OCI-M1 (cell line): ENCODE measurements at places on chromosomes 2 and 18.

- no peak for DNase-seq
Measured at GRCh38 chr2:36659218-36659617, 37.3 kb upstream of the VIT start.

DNA sequence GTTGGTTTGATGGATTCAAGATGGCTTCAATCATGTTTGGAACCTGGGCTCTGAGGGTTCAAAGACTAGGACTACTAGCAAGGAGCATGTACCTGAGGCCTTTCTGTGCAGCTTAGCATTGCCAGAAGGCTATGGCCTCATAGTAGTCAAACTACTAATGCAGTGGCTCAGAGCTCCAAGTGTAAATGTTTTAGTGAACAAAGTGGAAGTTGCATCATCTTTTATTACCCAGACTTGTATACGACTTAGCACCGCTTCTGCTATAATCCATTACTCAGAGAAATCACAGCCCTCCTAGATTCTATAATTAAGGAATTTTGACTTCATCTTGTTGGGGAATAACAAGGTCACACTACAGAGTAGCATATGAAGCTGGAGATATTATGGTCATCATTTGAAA is 210.5 kb downstream of the ERBB4 start:
- no peak for DNase-seq

GRCh38 chr2:148819019-148819585 is 55.9 kb upstream of the KIF5C start:
- no peak for DNase-seq

- DNase-seq = no peak
Measured at GRCh38 chr2:145383961-145384360, 864.0 kb upstream of the ZEB2 start.

GRCh38 chr2:18719978-18720775 is 130.8 kb upstream of the NT5C1B start:
- no peak for DNase-seq

DNA sequence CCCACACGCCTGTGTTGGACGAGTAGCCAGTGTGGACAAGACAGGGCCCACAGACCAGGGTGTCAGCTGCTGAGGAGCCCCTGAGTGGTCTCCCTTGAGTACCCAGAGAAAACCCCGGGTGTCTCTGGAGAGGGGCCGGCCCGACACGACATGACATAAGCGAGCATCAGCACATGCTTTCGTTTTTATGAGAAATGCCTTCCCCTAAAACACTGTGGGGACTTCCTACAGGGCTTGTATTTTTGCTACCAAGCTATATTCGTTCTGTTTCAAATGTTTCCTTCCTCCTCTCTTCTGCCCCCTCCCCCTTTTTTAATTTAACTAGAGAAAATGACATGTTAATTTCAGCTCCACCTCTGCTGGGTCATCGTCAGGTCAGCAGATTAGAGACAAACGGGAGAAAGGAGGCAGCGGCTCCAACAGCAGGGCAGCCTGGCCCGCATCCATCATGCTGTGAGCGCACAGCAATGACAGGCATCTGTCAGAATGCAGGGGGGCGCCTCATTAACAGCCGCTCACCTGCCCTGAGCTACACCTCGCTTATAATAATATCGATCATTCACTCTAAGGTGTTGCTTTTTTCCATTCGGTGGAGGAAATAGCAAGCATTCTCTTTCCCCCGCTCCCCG is 286.2 kb downstream of the ZNF516 start:
- no peak for DNase-seq

DNA sequence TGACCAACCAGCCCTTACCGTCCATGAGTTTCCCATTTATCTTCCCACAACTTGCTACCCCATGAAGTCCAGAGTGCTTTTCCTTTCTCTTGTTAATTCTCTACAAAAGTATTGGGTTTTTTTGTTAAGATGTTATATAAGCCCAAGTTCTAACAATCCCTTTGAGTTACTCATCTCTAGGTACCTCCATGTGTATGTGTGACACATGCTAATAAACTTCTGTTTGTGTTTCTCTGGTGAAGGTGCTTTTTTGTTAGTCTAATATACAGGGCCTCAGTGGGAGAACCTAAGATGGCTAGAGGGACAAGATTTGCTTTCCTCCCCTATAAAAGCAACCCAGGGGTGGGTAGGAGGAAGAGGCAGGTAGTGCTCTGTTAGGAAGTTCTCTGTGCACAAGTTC is 31.8 kb upstream of the RMDN2 start:
- no peak for DNase-seq

GRCh38 chr2:209653134-209653533 is 118.5 kb upstream of the UNC80 start:
- no peak for DNase-seq

- DNase-seq = no peak
Measured at GRCh38 chr2:229445501-229446211, 174.6 kb upstream of the PID1 start.

DNA sequence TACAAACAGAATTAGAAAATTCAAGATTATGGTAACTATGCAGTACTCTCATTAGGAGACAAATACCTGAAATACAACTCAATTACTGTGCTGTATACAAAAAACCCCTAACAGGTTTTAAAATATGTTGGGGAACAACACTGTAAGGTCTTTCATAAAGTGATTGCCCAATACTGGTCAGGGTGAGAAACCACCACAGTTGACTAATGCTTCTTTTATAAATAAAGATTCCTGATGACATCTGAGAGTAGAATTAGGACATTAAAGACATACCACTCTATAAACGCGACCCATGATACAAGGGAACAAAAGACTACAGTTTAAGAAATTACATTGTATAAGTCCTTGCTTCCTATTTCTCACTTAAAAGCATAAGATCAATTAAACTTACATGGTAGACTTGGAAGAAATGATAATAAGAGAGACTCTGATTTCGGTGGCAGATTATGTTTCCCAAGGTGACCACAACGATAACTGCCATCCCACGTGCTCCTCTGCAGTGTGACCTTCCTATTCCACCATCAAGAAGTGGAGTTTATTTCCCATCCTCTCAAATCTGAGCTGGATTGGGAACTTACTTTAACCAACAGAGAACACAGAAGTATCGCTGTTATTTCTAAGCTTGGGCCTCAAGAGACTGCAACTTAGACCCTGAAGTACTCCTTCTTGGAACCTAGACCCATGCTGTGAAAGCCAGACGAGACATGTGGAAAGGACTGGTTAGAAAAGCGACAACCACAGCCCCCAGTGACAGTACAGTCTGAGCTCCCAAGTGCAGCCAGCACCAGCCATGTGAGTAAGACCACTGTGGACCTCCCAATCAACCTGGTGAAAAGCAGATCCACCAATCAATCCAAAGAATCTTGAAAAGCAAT is 52.3 kb downstream of the ZNF521 start:
- peak; percentile 84 for DNase-seq

DNA sequence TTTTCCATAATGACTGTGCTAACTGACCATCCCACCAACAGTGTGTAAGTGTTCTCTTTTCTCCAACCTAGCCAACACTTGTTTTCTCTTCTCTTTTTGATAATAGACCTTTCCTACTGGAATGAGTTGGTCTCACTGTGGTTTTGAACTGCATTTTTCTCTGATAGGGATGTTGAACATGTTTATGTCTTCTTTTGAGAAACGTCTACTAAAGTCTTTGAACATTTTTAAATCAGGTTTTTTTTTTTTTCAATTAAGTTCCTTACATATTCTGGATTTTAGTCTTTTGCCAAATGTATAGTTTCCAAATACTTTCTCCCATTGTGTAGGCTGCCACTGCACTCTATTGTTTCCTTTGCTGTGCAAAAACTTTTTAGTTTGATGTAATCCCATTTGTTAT is 405.5 kb upstream of the FIGN start:
- DNase-seq = no peak

- no peak for DNase-seq
Measured at GRCh38 chr2:109616184-109616583, 2.0 kb downstream of the SOWAHC start.

- DNase-seq = no peak
Measured at GRCh38 chr2:35468245-35468644, 887.3 kb upstream of the CRIM1 start.

- DNase-seq = peak; percentile 71
Measured at GRCh38 chr2:32355976-32356680, 695 bp upstream of the BIRC6 start.

DNA sequence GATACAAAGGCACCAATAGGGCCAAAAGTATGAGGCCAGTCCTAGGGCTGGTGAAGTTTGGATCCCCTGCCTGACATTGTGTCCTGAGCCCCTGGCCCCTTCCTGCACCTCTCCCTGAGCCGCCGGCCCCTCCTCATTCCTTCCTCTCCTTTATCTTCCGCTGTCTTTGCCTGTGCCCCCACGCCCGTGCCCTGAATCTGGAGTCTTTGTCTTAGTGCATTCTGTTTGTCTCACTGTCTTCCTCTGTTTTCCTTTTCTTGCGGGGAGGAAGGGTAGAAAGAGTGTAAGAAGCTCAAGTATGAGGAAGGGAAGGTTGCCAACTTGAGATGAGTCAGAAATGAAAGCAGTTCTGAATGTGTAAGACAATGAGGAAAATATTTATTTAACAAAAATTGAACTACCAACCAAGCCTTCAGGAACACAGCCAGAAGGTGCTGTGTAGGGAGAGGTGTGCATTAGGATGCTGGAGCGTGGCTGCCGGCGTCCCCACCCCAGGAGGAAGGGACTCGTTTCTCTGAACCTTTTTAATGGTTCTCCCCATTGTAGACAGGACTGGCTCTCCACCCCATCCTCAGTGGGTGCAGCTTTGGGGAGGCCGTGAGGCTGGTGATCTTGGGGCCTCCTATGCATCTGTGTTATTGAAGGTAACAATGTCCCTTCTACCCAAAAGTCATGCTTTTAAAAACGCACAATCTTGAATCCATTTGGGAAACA is 133.1 kb downstream of the NEDD4L start:
- no peak for DNase-seq

GRCh38 chr2:102042196-102043081 is 50.7 kb downstream of the IL1R2 start:
- DNase-seq = no peak

DNA sequence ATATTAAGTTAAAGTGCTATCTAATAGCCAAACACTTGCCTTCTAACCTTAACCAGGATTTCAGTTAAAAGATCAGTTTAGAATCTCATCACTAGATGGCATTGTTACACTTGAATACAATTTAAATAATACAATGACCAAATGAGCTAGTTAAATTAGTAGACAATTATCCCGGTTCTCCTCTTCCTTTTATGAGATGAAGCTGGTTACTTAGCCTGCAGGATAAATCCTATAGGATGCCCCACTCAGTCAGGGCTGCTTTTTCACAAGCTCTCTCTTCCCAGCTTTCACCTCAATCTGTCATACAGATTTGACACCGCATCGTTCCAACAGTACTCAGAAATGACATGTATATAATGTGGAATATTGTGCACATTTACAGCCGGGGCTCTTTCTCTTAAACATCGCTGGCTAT is 678.8 kb downstream of the KCNJ3 start:
- DNase-seq = peak; percentile 66

- DNase-seq = no peak
Measured at GRCh38 chr2:26784570-26785234, 1.2 kb upstream of the CENPA start.

DNA sequence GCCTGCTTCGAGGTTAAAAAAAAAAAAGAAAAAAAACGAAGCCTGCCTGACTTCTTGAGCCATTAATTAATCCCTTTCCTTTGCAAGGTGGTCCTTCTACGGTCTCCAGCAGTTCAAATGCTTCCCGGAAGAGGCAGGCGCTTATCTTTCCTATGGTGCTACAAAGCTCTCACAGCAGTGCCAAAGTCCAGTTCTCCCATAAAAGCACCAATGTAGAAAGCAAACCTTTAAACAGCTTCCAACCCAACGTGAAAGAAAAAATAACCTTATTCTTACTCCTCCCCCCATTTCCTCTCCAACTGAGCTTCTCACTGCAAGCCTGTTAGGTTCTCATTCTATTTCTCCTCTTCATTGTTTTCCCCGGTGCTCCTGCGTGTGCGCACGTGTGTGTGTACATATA is 317.4 kb upstream of the SOX11 start:
- no peak for DNase-seq

DNA sequence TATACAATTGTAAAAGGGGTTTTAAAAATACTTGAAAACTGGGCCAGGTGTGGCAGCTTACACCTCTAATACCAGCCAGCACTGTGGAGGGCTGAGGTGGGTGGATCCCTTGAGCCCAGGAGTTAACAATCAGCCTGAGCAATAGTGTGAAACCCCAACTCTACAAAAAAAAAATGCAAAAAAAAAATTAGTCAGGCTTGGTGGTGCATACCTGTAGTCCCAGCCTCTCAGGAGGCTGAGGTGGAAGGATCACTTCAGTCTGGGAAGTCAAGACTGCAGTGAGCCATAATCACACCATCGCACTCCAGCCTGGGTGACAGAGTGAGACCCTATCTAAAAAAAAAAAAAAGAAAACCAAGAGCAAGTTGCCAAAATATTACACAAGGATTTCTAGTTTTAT is 182.7 kb downstream of the UBE2E3 start:
- DNase-seq = no peak

DNA sequence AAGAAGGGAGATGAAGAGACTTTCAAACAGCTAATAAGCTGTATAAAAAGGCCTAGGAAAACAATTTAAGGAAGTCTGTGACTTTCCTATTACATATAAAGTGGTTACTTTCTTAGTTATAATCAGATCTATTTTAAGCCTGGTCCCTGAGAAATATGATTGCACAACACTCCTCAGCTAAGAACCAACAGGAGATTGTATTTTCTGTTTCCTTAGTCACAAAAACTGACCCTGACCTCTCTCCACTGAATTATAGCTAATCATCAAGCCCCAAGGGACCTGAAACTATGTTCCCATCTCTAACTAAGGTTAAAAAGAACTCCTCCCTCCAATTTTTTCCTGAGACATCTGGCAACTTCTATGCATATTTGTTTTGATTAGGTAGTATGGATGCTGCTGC is 106.9 kb downstream of the ROCK1 start:
- DNase-seq = peak; percentile 75

GRCh38 chr18:26383454-26384270 is 157.4 kb downstream of the TAF4B start:
- DNase-seq = peak; percentile 79

DNA sequence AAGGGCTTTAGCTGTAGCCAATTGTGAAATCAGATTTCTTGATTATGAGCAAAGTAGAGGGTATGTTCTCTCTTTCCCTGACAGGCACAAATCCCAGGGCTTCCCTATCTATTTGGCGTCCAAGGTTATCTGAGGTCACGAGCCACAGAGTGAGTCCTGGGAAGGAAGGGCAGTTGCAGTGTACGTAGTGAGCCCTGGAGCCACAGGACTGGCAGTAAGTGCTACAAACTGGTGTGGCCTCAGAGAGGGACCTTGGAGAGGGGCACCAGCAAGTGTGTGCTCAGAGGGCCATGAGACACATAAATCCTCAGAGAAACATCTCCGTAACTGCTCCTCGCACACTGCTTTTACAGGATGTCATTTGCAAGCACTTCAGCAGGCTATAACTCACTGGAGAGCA is 115.5 kb upstream of the SH3BP4 start:
- DNase-seq = no peak

DNA sequence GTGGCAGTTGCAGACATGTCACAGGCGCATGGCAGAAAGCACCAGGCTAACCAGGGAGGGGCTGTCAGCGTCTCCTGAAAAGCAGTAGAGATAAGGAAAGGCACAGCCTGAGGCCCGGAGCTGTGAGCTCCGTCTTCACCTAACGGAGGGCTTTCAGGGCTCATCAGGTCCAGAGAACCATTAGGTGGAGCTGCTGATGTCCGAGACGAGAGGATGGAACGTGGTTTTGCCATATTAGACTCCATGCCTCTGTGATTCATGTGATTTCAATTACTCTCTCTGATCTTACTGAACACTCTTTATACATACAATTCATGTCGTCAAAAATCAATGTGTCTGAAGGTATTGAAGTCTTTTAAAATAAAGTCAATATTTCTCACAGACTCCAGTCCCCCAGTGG is 120.3 kb upstream of the RAB6C start:
- peak; percentile 5 for DNase-seq
